MG63 (cell line): ENCODE measurements at places on chromosomes 4 and X.

GRCh38 chr4:2937986-2938385 lies 25.2 kb downstream of the NOP14 start:
- DNase-seq = no peak

DNA sequence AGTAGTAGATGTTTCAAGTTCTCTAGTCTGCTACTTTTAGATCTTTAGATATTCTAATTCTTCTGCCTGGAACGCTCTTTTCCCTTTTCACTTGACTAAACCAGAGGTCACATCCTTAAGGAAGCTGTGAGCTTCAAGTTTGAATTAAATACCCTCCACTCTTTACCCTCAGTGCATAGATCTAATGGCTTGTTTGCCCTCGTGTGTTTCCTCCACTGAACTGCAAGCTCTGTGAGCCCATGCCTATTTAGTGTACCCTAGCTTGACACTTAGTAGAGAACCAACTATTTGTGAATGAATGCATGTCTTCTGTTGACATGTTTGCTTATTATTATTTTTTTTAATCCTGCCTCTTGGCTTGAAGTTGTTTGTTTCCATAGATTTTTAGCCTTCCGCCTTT lies 138.3 kb downstream of the PDE5A start:
- no peak for DNase-seq

DNA sequence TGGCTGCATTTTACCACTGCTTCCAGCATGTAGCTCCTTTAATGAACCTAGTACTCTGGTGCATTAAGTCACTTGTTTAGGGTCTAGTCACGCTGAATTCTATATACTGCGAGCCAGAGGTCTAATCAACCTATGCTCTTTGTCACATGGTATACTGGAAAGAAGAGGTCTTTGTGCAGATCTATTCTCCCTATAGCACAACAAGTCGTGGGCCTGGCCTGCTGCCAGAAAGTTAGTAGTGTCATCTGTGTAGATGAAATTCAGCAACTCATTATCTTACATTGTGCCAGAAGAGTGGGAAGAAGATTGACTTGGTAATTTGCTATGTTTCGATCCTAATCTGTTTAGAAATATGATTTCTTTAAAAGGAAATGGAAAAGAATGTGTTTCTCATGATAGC lies 80.8 kb downstream of the AWAT2 start:
- DNase-seq = no peak

DNA sequence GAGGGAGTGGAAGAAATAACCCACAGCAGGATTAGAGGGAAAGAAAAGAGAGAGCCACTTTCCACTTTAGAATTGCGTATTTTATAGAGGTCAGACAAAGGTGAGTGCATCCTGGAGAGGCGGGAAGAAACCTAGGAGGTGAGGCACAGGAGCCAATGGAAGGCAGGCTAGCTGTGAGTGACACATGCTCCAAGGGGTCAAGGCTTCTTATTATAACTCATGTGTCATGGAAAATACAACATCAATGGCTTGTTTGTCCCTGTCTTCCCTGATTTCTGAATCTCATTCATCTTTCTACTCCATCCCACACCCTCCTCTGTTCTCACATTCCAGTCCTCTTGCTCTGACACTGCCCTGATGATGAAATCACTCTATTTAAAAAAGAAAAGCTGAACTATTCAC lies 14.4 kb downstream of the ANXA3 start:
- DNase-seq = no peak

GRCh38 chr4:12978310-12978709 lies 505.8 kb downstream of the RAB28 start:
- no peak for DNase-seq

GRCh38 chrX:120485315-120485637 lies 16.2 kb upstream of the LAMP2 start:
- no peak for DNase-seq

GRCh38 chr4:114911111-114911510 lies 202.3 kb downstream of the NDST4 start:
- DNase-seq = peak; percentile 9

DNA sequence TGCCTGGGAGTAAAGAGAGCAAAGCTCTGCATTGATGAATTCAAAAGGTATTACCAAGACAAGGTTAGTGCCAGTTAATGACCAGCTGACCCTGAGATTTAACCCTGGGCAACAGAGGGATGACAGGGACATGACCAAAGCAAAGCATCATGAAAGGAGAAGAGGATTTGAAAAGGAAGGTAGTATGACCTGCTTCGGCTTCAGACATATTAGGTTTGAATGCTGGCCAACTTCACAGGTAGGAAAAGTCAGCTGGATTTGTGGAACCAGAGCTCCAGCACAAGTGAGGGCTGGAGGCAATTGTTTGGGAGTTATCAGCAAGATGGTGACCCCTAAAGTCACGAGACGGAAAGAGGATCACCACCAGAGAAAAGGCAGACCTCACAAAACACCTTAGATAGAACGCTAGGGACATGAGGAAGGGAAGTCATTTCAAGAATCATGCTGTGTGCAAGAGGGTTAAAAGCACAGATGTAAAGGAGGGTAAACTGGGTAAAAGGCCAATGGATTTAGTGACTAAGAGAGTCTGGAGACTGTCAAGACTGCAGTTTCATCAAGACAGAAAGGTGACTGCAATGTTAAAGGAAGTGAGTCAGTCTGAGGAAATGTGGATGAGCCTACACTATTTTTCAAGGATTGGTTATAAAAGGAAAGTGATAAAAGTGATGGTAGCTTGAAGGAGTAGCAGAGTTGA lies 45.6 kb downstream of the SH3RF1 start:
- DNase-seq = no peak

DNA sequence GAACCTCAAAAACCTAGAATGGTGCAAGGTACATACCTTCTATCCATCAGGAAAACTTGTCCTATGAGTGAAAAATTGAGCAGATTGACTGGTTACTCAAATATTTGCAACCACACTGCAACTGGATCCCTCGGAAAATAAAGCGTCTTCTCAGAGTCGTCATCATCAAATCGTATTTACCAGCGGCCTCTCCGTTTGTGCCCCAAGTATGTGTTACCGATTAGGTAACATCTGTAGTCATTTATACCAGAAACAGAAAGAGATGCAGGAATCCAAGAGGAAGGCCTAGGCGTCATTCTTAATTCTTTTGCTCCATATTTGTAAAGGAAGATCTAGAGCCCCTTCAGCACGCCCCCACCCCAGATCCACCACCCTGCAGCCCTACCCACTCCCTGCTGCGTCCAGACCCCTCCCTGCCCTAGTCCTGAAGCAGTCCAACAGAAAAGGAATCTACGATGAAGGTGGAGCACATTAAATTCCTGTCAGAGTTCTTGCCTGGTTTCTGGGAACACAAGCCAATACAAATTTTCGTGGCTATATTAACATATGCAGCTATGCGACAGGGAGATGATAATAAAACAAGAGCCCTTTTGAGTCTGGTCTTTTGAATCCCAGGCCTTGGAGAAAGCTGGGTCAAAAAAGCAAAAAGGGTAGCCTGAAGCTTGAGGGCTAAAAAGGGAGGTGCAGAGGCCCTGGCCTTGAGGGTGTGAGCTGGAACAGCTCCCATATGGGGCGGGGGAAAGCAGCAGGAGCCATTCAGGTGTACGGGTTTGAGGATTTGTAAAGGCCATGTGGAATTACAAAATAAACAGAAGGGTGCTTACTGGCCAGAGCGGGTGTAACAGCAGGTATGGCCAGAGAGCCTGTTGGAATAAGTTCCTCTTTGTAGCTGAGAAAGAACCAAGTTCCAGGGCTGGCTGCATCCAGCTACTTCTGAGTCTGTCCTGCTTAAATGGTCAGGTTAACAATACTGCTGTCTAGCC lies 77.0 kb downstream of the ZNF827 start:
- DNase-seq = no peak

DNA sequence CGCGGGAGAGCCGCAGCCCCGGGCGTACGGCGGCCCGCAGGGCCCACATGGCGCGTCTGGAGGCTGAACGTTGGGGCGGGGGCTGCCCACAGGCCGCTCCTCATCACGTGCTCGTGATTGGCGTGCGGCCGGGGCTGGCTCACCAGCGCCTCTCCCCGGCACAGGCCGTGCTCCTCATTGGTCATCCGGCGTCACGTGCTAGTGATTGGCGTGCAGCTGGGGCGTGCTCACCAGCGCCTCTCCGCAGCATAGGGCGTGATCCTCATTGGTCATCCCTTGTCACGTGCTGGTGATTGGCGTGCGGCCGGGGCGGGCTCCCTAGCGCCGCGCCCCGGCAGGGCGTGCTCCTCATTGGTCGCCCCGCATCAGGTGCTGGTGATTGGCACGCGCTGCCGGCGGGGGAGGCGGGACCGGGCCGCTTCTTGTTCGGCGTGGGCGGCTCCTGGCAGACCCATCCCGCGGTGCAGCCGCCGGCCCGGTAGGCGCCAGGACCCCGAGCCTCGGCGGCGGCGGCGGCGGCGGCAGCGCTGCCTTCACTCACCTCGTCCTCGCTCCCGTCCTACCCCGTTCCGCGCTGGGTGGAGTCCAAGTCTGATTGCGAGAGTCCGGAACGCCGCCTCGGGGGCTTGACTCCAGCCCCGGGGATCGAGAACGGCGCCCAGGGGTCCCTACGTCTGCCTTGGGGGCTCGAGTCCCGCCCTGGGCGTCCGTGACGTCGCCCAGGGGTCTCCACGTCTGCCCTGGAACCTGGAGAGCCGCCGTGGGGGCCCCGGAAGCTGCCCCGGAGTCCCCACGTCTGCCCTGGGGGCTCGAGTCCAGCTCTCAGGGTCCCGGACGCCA lies at the start of gene GTPBP6:
GTPBP6 (minus strand) TSS at position 58 of the 840 bp plus-strand sequence; CDS start at position 49, 9 bp downstream.
- peak; percentile 99 for DNase-seq

- DNase-seq = peak; percentile 46
Observed at GRCh38 chrX:20252381-20253231, 14.1 kb downstream of the RPS6KA3 start.

- DNase-seq = no peak
Observed at GRCh38 chr4:186887291-186887700, 163.6 kb upstream of the FAT1 start.

- DNase-seq = no peak
Observed at GRCh38 chr4:27018076-27018475, 157.4 kb downstream of the STIM2 start.

DNA sequence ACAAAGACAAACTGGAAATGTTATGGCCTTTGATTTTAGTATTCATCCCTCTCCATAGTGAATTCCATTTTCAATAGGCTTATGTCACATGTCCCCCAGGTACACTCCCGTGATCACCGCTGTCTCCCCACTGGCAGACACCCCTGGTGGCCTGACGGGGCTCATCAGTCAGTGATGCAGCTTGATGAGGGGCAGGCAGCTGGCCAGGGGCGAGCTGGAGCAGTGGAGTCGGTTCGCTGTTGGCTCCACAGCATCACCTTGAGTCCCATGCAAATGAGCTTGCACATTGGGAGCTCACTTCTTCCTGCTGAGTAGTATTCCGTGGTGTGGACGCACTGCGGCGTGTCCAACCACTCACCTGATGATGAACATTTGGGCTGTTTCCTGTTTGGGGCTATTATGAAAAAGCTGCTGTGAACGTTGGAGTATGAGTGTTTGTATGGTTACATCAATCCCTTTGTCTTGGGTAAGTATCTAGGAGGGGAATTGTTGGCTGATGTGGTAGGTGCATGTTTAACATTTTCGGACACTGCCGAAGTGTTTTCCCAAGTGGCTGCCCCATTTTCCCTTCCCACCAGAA lies 5.2 kb downstream of the TREX2 start:
- DNase-seq = no peak

DNA sequence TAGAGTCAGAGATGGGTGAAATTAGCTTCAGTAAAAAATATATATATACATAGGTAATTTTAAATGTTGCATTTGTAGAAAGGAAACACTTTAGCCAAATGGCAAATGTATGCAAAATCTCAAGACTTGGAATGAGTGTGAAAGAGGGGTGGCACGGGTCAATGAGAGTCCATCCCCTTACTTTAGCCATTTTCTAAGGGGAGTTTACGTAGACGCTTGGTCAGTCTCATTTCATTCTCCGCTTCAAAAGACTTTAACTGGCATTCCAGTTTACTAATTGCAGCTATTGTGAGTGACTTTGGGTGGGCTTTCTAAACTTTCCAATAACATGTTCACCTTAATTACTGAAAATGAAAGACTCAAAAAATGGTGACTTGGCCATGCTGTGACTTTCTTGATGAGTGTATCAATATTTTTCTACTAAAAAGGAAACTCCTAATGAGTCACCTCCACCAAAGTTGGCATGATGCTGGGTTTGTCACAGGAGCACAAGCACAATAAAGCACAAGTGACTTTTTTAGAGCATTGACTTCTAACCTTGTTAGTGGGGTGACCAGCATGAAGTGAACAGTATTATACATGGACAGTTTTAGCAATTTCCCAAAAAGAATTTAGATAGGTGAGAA lies 356.0 kb upstream of the RASGEF1B start:
- DNase-seq = no peak
